ENCODE measurements at places on chromosomes 12 and 14. TPM values are rescaled to one million over a fixed set of nuclear protein-coding genes. Genes with fewer than 3 reads are reported as not detected.

The KRT74 gene
- total RNA-seq: not detected

The CIROP gene
- not detected for total RNA-seq

The CATSPERB gene
- not detected for total RNA-seq

The DAO gene
- total RNA-seq: not detected

The RAN gene
- total RNA-seq: 757 TPM

The TMEM132D gene
- not detected for total RNA-seq

The CPM gene
- total RNA-seq: 10.1 TPM

The ADAMTS20 gene
- total RNA-seq: not detected

Measured in activated B cell treated with CpG ODN at 0.5 μM for 24 hours (primary cell).